Activated CD4-positive, alpha-beta T cell treated with anti-CD3 and anti-CD28 coated beads, Interleukin-2, amount 50 U/mL, for 4 hours (primary cell): ENCODE measurements at places on chromosomes 3 and 15.

- DNase-seq = no peak
Measured at GRCh38 chr15:86872782-86873181, 793.1 kb downstream of the AGBL1 start.

GRCh38 chr15:79357566-79357965 lies 46.7 kb downstream of the TMED3 start:
- no peak for DNase-seq

- no peak for DNase-seq
Measured at GRCh38 chr3:88574146-88574545, 424.4 kb downstream of the C3orf38 start.

GRCh38 chr3:169110633-169111032 lies 552.9 kb downstream of the MECOM start:
- no peak for DNase-seq

DNA sequence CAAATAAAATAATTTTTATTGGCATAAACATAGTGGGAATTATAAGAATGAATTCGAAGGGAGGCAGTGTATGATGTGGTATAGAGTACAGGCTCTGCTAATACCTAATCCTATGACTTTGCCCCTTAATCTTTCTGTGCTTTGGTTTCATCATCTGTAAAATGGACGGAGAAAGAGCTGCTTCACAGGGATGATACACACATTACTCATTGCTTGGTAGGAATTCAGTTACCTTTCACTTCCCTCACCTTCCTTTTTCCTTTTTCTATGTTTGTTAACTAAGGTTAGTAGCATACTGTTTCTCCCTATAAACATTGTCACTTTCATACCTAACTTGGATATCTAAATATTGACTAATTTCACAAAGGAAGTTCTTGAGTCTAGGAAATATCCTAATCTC lies 36.2 kb downstream of the LEKR1 start:
- no peak for DNase-seq

GRCh38 chr3:88433568-88433967 lies 283.8 kb downstream of the C3orf38 start:
- DNase-seq = no peak

GRCh38 chr3:38644662-38645053 lies 4.8 kb downstream of the SCN5A start:
- no peak for DNase-seq

DNA sequence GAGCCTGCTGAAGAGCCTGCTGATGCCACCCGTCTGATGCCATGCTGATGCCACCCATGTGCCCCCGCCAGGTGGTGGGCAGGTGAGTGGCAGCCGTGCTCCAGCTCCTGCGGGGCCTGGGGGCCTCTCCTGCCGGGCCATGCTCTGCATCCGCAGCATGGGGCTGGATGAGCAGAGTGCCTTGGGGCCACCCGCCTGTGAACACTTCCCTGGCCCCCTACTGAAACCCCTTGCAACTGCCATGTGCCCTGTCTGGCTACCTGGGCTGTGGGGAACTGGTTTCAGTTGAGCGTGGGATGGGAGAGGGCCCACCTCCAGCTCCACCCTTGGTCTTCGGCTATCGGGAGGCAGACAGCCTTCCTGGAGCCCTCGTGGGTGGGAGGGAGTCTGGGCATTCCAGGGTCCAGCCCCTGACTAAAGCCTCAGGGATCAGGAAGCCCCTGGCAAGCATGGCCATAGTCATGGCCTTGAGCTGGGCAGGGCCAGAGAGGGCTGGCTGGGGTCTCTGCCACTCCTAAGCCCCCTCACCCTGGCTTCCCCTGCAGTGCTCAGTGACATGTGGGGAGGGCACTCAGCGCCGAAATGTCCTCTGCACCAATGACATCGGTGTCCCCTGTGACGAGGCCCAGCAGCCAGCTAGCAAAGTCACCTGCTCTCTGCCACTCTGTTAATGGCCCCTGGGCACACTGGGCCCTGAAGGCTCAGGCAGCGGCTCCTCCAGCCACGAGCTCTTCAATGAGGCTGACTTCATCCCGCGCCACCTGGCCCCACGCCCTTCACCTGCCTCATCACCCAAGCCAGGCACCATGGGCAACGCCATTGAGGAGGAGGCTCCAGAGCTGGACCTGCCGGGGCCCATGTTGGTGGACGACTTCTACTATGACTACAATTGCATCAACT lies 92.2 kb downstream of the TBC1D2B start:
- no peak for DNase-seq
